NCI-H1105 (cell line): ENCODE measurements at places on chromosomes 1 and 21.

- DNase-seq, result no peak
Measured at GRCh38 chr1:31666263-31666963, 21.7 kb upstream of the PEF1 start.

DNA sequence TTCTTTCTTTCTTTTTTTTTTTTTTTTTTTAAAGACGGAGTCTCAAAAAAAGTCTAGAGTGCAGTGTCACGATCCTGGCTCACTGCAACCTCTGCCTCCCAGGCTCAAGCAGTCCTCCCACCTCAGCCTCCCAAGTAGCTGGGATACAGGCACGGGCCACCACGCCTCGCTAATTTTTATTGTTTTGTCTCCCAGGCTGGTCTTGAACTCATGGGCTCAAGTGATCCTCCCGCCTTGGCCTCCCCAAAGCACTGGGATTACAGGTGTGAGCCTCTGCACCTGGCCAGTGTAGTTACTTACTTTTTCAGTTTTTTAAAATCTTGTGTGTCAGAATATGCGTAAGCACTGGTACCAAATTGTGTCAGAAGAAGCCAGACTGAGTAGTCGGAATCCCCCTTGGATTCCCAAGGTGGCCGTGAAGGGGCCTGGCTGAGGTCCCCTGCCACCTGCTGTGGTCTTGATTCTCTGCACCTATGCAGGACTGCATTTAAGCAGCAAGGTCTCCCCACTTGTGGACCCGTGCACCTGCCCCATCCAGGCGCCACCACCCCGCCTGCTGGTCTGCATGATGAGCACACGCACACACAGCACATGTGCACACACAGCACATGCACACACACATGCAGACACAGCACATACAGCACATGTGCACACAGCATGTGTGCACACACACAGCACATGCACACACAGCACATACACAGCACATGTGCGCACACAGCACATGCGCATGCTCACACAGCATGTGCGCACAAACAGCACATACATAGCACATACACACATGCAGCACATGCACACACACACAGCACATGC lies 47.5 kb downstream of the PCNT start:
- no peak for DNase-seq

DNA sequence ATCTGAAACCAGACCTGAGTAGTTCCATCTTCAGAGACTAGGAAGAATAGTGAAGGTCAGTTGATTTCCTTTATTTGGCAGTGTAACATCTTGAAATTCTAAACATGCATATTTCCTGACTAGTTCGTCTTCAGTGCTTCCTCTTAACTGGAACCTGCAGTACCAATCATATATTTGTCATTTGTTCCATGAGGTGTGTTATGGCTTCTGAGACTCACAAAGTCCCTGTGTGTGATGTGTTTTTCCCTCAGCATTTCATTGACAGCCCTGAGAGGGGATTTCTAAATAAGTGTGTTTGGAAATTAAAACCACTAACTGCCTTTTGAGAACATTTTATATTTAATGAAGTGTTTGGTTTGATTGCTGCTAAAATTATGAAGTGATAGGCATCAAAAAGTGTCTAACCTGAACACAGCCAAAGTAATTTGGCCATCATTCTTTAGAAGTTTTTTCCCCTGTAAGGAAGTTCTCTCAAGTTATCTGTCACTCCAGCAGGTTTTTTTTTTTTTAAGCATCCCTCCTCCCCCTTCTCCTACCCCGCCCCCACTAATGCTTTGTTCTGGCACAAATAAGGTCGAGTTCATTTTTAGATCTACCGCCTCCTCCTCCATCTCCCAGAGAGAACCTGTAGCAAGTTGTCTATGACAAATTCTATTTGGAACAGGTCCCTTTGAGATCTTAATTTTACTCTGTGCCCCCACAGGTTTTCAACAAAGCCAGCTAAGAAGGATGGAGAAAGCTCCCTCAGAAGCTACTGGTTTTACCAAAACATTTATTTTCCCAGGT lies 61.4 kb downstream of the TMEM200B start:
- DNase-seq, result no peak

GRCh38 chr1:214514819-214515383 lies 36.5 kb downstream of the PTPN14 start:
- no peak for DNase-seq

DNA sequence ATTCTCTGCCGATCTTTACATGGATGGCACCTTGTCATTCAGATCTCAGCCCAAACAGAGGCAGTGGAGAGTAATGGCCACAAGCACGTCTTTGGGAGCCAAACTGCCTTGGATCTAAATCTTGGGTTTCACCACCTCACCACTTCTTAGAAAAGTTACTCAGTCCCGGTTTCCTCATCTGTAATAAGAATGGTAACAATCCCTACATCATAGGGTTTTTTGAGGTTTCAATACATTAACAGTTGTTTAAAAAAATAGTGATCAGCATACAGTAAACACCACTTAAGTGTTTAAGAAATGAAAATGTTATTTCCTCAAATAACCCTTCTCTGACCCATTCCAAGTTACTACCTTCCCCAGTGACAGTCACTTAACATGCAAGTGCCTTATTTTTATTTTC lies 38.5 kb upstream of the KCNA3 start:
- no peak for DNase-seq

DNA sequence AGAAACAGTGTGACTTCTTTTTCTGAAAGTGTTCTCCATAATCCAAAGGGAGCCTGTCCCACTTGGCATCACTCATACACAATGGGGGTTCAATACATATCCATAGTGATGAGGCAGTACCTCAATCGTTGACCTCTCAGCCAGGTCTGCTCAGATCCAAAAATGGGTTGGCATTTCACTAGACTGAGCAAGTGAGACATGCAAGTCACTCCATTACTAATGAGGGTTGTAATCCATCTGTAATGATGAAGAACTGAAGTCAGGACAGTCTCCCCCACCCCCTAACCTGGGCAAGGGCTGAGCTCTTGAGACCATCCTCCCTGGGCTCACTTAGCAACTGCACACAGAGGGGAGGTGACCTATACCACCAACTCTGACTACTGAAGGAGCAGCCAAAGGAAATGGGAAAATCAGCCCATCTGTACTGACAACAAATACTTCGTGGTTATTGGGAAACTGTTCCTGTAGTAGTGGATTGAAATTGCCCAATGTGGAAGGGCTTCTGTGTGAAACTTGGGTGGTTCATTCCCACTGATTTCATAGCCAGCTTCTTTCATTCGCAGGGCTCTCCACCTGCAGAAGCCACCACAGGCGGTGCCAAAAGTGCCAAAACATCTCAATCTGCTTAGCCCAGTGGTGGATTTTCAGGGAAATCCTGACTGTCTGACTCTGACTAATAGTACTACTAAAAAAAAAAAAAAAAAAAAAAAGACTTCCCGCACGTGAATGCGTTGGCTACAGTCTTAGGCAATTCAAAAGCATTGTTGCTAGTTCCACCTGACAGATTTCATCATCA lies 5.0 kb downstream of the NGF start:
- no peak for DNase-seq

DNA sequence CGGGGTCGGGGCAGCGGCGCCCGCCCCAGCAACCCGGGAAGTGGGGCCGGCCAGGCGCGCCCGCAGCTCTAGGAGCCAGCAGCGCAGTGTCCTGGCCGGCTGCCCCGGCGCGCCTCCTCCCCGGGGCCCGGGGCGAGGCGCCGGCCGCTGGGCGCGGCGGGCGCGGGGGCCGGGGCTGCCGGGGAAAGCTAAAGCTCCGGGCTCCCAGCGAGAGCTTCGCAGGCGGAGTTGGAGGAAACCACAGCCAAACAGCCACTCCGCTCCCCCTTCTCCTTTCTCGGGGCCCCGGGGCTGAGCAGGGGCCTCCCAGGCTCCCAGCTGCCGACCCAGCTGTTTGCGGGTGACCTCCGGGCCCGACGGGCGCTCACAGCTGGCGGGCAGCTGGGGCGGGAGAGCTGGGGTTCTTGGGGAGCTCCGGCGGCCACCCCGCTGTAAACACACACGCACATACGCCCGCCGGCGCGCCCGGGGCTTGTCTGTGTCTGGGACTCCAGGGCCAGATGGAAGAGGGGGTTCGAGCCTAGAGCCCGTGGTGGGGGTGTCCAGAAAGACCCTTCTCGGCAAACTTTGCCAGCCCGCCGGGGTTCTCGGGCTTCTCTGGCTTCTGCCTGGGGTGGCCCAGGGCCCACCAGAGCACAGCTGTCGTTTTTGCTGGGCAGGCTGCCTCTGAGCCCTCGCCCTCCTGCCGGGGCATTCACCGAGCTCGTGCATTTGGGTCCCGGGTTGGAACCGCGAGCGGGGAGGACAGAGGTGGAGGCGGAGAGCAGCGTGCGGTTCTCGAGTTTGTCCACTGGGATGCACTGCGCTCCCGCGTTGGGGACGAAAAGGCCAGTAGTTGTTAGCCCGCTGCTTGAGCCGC lies 1.5 kb downstream of the AJAP1 start:
- DNase-seq, result peak; percentile 77

DNA sequence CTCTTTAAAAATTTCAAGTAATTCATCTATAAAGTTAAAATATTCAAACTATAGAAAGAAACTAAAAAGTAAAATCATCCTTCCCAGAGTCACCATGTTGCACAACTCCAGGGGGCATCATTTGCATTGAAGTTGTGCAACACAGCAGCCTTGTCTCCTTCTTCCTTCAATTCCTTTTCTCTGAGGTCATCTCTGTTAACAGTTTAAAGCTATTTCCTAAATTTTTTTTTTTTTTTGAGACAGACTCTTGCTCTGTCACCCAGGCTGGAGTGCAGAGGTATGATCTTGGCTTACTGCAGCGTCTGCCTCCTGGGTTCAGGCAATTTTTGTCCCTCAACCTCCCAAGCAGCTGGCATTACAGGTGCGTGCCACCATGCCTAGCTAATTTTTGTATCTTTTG lies 7.1 kb downstream of the RHBG start:
- no peak for DNase-seq
